CD4-positive, alpha-beta T cell (primary cell): ENCODE measurements at places on chromosomes 5 and 9.
A peak's percentile ranks its signal among the peaks of the same experiment; 100 is the strongest.

DNA sequence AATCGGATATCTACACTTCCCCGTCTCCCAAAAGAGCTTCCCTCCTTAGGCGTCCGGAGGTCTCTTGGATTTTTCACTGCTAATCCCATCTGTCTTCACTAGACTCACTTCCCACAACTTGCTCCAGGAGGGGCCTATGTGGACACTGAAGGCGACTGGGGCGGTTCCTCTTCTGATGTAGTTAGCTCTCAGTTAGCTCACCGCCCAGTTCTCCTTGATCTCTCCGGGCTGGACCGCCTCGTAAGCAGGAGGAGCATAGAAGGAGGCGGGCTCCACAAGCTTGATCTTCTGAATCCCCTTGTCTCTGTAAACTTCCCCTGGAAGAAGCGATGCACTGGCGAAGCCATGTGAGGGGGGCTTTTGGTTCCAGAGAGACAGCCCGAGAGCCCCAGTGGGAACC is 112.0 kb upstream of the SELENOP start:
- no peaks in the 10 kb centered on the region for H3K36me3 ChIP-seq
- no peaks in the 10 kb centered on the region for H3K27me3 ChIP-seq
- no peaks in the 10 kb centered on the region for H3K4me1 ChIP-seq

- peaks cover 100% of the 10 kb centered on the region for H3K4me1 ChIP-seq
- peak overlapping the region; percentile 96 for H3K27ac ChIP-seq
- no peak overlapping the region for H3K4me3 ChIP-seq
- no peak for DNase-seq
- H3K36me3 ChIP-seq = peaks cover 96% of the 10 kb centered on the region
These were observed 21.7 kb downstream of the TCF7 start for GRCh38 chr5:134136221-134136631.

DNA sequence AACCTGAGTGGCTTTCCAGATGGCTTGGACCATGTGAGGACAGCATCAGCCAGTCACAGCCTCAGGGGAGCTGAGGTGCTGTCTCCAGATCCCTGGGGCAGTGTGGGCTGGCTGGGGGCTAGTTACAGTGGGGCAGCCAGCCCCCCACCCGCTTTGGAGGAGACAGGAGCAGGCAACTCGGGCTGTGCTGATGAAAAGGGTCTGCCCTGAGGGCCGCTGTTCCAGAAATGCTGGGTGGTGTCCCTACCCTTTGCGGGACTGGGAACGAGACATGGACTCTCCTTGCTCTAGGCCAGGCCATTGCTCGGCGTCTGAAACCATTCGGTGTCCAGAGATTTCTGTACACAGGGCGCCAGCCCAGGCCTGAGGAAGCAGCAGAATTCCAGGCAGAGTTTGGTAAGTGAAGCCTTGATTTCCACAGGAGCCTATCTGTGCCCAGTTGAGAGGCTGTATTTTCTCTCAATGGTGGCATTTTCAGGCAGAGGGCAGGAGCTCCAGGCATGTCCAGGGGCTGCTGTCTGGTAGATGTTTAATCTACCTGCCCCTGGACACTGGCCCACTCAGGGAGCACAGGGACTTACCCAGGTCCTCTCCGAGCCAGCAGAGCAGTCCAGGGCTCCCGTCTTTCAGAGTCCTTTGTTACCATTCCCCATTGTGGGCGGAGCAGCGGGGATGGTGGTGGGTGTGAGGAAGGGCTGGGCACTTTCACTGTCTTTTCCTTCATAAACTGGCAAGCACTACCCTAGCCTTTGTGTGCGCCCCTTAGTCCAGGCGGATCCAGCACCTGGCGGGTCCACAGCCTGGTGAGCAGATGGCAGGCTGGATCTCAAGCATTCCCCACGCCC is 7.2 kb downstream of the GRHPR start:
- no peaks in the 10 kb centered on the region for H3K27me3 ChIP-seq
- H3K36me3 ChIP-seq = peaks cover 57% of the 10 kb centered on the region
- H3K4me3 ChIP-seq = no peak overlapping the region
- H3K4me1 ChIP-seq = peaks cover 7% of the 10 kb centered on the region
- DNase-seq = no peak

DNA sequence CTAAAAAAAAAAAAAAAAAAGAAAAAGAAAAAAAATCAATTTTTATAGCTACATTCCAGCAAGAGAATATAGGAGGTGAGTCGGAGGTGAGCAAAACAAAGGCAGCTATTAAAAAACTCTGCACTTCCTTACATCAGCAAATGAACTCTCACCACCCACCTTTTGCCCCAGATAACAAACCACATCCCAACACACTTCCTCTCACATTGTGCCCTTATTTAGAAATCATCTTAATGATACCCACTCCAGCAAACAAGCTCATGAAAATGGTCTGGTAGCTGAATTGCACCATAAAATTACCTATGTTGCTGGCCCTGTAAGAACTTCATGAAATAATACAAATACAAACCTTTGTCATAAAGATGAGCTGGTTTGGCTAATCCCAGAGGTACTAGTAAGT is 82.9 kb downstream of the CEMIP2 start:
- H3K4me3 ChIP-seq = no peak overlapping the region
- H3K27me3 ChIP-seq = no peaks in the 10 kb centered on the region
- peak overlapping the region; percentile 29 for H3K27ac ChIP-seq
- peak; percentile 72 for DNase-seq

DNA sequence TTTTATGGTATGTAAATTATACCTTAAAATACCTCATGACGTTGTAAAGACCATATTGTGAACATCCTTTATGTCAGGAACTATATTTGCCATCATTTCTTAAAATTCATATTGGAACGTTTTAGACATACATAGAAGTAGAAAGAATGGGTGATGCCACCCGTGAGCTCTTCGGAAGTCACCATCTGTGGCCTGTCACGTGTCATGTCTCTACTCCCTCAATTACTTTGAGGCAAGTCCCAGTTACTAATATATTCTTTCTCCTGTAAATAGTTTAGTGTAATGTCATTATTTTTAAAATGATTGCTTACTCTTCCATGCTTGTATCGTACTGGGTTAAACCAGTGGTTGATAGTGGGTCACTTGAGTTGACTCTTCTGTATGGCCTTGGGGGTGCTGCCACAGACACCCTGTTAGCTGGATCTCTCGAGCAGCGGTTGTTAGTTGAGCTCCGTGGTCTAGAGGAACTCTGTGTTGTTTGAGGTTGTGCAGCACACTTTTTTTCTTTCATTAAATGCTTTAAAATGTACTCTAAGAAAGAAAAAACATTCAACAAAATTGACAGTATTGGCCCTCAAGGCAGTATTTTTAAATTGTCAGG is 66.2 kb downstream of the TRIO start:
- no peak overlapping the region for H3K4me3 ChIP-seq
- peaks cover 7% of the 10 kb centered on the region for H3K27me3 ChIP-seq
- DNase-seq = no peak
- no peak overlapping the region for H3K27ac ChIP-seq

DNA sequence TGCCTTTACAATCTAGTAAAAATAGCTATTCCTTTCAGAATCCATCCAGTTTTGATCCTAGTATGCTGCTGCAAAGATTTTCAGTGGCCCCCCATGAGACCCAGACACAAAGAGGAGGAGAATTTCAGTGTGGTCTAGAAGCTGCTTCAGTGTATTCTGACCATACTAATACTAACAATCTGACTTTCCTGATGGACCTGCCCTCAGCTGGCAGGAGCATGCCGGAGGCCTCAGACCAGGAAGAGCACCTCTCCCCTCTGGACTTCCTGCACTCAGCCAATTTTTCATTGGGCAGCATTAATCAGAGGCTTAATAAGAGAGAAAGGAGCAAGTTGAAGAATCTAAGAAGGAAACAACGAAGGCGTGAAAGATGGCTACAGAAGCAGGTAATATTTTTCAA is 48.5 kb downstream of the RNF180 start:
- no peaks in the 10 kb centered on the region for H3K27me3 ChIP-seq
- H3K36me3 ChIP-seq = no peaks in the 10 kb centered on the region
- H3K4me1 ChIP-seq = no peaks in the 10 kb centered on the region

DNA sequence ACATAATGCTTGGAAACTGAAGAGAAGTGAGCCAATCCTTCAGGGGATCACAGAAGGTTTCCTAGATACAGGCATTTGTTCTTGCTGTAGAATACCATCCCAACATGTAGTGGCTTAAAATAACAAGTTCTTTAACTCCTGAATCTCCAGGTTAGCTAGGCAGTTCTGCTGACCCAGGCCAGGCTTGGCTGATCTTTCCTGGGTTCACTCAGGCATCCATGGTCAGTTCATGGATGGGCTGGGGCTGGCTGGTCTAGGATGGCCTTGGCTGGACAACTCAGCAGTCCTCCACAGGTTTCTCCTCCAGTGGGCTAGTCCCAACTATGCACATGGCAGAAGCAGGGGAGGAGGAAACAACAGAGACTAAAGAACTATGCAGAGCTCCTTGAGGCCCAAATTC is 37.4 kb upstream of the DENND1A start:
- H3K4me1 ChIP-seq = no peaks in the 10 kb centered on the region
- no peak for DNase-seq
- no peak overlapping the region for H3K4me3 ChIP-seq
- no peaks in the 10 kb centered on the region for H3K36me3 ChIP-seq
- H3K27ac ChIP-seq = no peak overlapping the region

DNA sequence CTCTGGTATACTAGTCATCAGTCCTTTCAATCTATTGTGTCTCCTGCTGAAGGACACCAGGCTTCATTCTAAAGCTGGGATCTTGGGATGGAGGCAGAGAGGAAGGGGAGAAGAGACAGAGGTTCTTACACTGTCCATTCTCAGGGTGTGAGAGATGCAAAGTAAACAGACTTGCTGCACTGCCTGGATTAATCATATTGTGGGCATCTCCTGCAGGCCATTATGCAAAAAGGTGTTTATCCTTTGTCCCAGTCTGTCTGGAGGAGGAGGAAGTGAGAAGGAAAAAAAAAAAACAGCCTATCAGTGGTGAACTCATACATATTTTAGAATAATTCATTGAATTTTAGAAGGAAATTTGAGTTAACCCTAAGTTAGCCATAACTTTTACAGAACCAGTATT is 92.9 kb upstream of the TNPO1 start:
- no peaks in the 10 kb centered on the region for H3K4me1 ChIP-seq

- no peak overlapping the region for H3K27ac ChIP-seq
- no peaks in the 10 kb centered on the region for H3K36me3 ChIP-seq
- no peak for DNase-seq
- H3K4me1 ChIP-seq = peaks cover 18% of the 10 kb centered on the region
- peaks cover 6% of the 10 kb centered on the region for H3K27me3 ChIP-seq
These were observed 28.8 kb upstream of the NCS1 start for GRCh38 chr9:130143279-130143893.

GRCh38 chr5:159337016-159337955 is 7.0 kb upstream of the IL12B start:
- H3K27ac ChIP-seq = peak overlapping the region; percentile 9
- peak; percentile 8 for DNase-seq
- H3K36me3 ChIP-seq = no peaks in the 10 kb centered on the region
- H3K4me3 ChIP-seq = no peak overlapping the region
- H3K27me3 ChIP-seq = no peaks in the 10 kb centered on the region
- peaks cover 57% of the 10 kb centered on the region for H3K4me1 ChIP-seq

DNA sequence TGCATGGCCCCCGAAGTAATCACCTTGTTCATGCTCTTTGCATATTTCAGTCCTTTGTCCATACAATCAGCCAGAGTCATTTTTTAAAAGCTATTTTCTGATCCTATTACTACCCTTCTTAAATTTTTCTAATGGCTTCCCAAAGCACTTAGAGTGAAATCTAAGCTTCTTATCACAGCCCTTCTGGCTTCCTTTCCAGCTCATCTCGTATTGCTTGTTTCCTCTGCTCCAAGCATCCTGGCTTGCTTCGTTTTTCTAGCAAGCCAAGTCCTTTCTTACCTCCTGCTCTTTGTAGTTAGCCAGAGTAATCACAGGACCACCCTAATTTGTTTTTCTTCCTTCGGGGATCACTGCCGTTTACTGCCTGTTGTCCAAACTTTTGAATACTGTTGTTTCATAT is 453.3 kb downstream of the KIF4B start:
- no peak for DNase-seq
- no peaks in the 10 kb centered on the region for H3K4me1 ChIP-seq
- H3K27ac ChIP-seq = no peak overlapping the region
- H3K36me3 ChIP-seq = no peaks in the 10 kb centered on the region
- H3K27me3 ChIP-seq = no peaks in the 10 kb centered on the region
- H3K4me3 ChIP-seq = no peak overlapping the region

DNA sequence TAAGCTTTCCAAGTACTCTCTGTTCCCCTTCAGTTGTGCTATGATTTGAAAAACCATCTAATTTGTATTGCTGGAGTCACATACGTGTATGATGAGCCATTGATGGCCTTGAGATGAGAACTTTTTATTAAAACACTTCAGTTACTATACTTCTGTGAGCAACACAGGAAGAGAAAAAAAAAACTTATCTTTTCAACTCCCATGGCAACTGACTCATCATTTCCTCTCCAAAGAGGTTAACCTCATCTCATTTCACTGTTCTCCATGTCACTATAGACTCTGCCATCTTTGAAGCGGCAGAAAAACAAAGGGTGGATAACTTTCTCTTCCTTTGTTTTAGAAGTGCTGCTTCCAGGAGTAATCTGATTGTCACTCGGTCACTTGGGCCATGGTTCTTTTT is 104.3 kb upstream of the PCSK1 start:
- H3K27ac ChIP-seq = peak overlapping the region; percentile 39
- DNase-seq = no peak
- H3K36me3 ChIP-seq = no peaks in the 10 kb centered on the region
- H3K27me3 ChIP-seq = no peaks in the 10 kb centered on the region
- H3K4me3 ChIP-seq = no peak overlapping the region

DNA sequence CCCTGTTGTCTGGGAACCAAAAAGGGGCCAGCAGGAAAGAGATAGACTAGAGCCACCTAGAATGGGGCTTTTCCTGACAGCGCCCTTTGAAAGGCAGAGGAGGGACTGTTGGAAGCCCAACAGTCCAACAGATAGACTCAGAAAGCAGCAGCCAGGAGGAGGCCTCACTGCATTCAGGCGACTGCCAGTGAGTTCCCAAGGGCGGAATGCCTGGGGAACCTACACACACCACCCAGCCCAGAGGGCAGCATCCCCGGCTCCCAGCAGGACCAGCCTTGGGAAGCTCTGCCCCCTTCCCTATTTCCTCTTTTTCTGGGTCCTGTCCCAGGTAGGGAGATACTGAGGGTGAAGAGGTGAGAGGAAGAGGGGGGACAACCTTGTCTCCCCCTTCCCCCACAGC is 192.4 kb upstream of the KLF4 start:
- no peak overlapping the region for H3K4me3 ChIP-seq
- no peaks in the 10 kb centered on the region for H3K4me1 ChIP-seq
- H3K36me3 ChIP-seq = no peaks in the 10 kb centered on the region
- H3K27me3 ChIP-seq = no peaks in the 10 kb centered on the region

GRCh38 chr5:145920542-145921210 is 15.7 kb upstream of the SH3RF2 start:
- peaks cover 3% of the 10 kb centered on the region for H3K27me3 ChIP-seq
- no peak for DNase-seq
- no peaks in the 10 kb centered on the region for H3K36me3 ChIP-seq
